ENCODE measurements at places on chromosomes 6 and 20.

DNA sequence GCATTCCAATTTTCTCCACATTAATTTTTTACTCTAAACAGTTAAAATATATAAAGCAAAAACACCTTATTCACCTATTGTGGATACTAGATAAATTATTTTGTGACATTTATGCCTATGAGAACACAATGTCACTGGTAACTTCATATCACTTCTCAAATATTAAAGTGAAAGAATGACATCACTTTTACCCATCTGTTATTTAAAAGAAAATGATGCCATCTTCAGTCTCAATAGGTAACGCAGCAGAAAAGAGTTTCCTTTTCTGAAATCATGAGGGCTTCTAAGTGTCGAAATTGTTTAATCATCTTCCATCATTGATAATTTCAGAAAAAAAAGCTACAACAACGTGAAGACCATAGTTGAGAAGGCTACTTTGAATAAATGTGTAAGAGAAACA lies 2.9 kb downstream of the HAO1 start:
- no peak for DNase-seq

GRCh38 chr6:112618849-112619248 lies 271.7 kb downstream of the RFPL4B start:
- no peak for DNase-seq

- no peak for DNase-seq
Observed at GRCh38 chr20:7505152-7505834, 435.0 kb downstream of the HAO1 start.

GRCh38 chr6:112289038-112289566 lies 34.7 kb upstream of the LAMA4 start:
- DNase-seq, result no peak

- DNase-seq, result no peak
Observed at GRCh38 chr20:14710951-14711350, 373.5 kb upstream of the FLRT3 start.

GRCh38 chr6:14309951-14310445 lies 192.4 kb downstream of the CD83 start:
- DNase-seq, result no peak

DNA sequence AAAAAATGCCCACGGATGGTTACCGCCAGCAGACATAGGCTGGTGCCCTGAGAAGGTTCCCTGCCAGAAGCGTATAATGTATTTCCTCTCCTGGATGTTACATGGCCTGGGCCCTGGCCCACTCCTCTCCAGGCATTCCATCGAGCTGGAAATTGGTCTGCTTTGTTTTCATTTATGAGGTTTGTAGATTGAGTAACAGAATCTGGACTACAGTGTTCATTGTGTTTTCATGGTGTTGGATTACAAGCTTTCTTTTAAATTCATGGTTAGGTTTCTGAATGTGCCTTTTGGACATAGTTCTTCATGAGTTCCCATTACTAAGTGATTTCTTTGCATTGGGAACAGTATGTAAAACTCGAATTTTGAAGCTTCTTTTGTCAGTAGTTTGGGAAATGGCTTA lies 6.4 kb downstream of the TIAM2 start:
- no peak for DNase-seq

GRCh38 chr6:169075211-169075914 lies 178.3 kb downstream of the THBS2 start:
- no peak for DNase-seq

DNA sequence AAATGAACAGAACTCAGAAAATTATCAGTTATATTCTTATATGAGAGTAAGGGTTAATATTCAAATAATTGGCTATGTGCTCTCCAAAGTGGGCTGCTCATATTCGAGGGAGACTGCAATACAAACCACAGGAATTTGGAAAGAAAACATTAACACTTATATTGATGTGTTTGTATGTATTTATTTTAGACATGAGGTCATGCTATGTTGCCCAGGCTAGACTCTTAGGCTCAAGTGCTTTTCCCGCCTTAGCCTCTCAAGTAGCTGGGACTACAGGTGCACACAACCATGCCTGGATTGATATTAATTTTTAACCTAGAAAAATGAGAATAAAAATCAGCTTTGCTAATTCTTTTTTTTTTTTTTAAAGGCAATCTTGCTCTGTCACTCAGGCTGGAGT lies 35.0 kb downstream of the BTBD9 start:
- DNase-seq, result no peak

GRCh38 chr6:33375143-33375671 lies 16.4 kb upstream of the KIFC1 start:
- no peak for DNase-seq

GRCh38 chr6:107418118-107418517 lies 41.2 kb downstream of the PDSS2 start:
- DNase-seq, result no peak

DNA sequence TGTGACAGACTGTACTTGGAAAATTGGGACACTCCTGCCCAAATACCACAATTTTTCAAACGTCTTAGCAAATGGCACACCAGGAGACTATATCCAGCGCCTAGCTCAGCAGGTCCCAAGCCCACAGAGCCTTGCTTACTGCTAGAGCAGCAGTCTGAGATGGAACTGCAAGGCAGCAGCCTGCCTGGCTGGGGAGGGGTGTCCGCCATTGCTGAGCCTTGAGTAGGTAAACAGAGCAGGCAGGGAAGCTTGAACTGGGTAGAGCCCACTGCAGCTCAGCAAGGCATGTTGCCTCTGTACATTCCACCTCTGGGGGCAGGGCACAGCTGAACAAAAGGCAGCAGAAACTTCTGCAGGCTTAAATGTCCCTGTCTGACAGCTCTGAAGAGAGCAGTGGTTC lies 1003.3 kb upstream of the MAP3K7 start:
- no peak for DNase-seq
